ENCODE measurements at places on chromosomes 11 and 22. TPM values are rescaled to one million over a fixed set of nuclear protein-coding genes. Genes with fewer than 3 reads are reported as not detected.

The CYTH4 gene
- 1.9 TPM for polyA plus RNA-seq

The CREB3L1 gene
- polyA plus RNA-seq: 0.50 TPM

The LIN7C gene
- polyA plus RNA-seq: 5.2 TPM

The ARHGEF17 gene
- 3.8 TPM for polyA plus RNA-seq

The ARCN1 gene
- polyA plus RNA-seq: 36.7 TPM

The ARL2 gene
- polyA plus RNA-seq: 19.5 TPM

The SREBF2 gene
- 18.3 TPM for polyA plus RNA-seq

The SCUBE1 gene
- 0.07 TPM for polyA plus RNA-seq

The ENTHD1 gene
- not detected for polyA plus RNA-seq

The RANBP1 gene
- 98.1 TPM for polyA plus RNA-seq

The KRTAP5-11 gene
- polyA plus RNA-seq: not detected

The NAALAD2 gene
- 0.51 TPM for polyA plus RNA-seq

The KCNA4 gene
- polyA plus RNA-seq: not detected

The DENND6B gene
- 0.86 TPM for polyA plus RNA-seq

The MS4A12 gene
- polyA plus RNA-seq: not detected

The GAS2L1 gene
- polyA plus RNA-seq: 11.2 TPM

The HSPB2 gene
- polyA plus RNA-seq: 0.85 TPM

The MUC2 gene
- under 0.01 TPM for polyA plus RNA-seq

The CYP2D6 gene
- polyA plus RNA-seq: 175 TPM

The SERHL2 gene
- polyA plus RNA-seq: 1.6 TPM

The NPTXR gene
- 0.45 TPM for polyA plus RNA-seq

The ZNF280B gene
- 0.03 TPM for polyA plus RNA-seq

The SPDYC gene
- 0.52 TPM for polyA plus RNA-seq

The ANKRD42 gene
- polyA plus RNA-seq: 2.4 TPM

The NXPE2 gene
- not detected for polyA plus RNA-seq

The MAPK11 gene
- 0.83 TPM for polyA plus RNA-seq

The SCGB1D2 gene
- polyA plus RNA-seq: not detected

The INPP5J gene
- 0.08 TPM for polyA plus RNA-seq

The TRIM21 gene
- 13.4 TPM for polyA plus RNA-seq

The SMC1B gene
- polyA plus RNA-seq: 0.02 TPM

The SAA2 gene
- 14,460 TPM for polyA plus RNA-seq

The NNMT gene
- polyA plus RNA-seq: 3,724 TPM

The SLN gene
- not detected for polyA plus RNA-seq

The TTC36 gene
- polyA plus RNA-seq: 66.1 TPM

The KCNK4 gene
- not detected for polyA plus RNA-seq

The LSP1 gene
- 5.2 TPM for polyA plus RNA-seq

The SYT8 gene
- 0.43 TPM for polyA plus RNA-seq

The DSCAML1 gene
- 0.17 TPM for polyA plus RNA-seq

The MS4A8 gene
- polyA plus RNA-seq: not detected

The PRRG4 gene
- polyA plus RNA-seq: 3.4 TPM

The OR10D3 gene
- not detected for polyA plus RNA-seq

The CDCA5 gene
- polyA plus RNA-seq: 0.72 TPM

The CALCA gene
- polyA plus RNA-seq: 34.7 TPM

The OR5F1 gene
- polyA plus RNA-seq: not detected

The CBLIF gene
- polyA plus RNA-seq: not detected

Data from liver (tissue), 10 donors.